ENCODE measurements at places on chromosomes 7 and 10.

- DNase-seq = no peak
Measured at GRCh38 chr7:27533652-27534081, 129.0 kb downstream of the HIBADH start.

DNA sequence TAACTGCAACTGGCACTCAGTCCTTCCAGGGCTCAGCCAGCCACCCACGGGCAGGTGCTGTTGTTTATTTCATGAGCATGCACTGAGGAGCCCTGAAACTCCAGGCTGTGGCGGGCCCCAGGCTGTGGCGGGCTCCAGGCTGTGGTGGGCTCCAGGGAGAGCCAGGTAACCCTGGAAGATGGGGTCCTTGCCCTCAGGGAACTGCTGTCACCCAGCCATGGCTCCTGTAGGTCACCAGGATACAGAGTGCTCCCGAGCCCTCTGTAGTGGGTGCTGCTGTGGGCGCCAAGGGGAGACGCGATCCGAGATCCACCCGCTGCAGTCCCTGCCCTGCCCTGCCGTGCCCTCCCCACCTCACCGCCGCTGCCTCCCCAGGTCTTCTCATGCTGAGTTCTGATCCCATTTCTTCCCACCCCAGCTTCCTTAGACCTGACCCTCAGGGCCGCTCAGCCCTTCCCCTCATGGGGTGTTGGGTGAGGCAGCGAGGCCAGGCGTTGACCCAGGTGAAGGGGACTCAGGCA is 29.6 kb downstream of the LRRC27 start:
- no peak for DNase-seq

GRCh38 chr7:153430931-153431330 is 621.3 kb upstream of the DPP6 start:
- no peak for DNase-seq

- no peak for DNase-seq
Measured at GRCh38 chr7:143258831-143259230, 4.4 kb upstream of the GSTK1 start.

DNA sequence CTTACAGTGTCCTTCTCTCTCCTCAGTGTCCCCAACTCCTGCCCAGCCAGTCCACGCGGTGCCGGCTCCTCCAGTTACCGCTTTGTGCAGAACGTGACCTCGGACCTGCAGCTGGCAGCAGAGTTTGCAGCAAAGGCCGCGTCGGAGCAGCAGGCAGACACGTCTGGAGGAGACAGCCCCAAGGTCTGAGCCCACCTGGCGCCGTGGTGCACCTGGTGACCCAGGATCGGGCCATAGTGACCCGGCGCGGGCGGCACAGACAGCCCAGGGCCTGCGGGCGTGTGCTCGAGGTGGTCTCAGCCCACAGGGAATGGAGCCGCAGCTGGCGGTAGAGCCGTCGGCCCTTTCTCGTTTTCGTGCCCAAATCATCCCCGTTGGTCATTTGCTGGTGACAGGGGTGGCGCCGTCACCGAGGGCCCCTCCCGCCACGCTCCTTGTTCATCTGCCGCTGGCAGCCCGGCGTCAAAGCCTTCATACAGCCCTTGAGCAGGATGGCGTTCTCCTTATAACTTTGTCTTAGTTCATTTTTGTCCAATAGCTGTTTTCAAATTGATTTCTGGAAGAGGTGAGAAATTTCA is 20.9 kb upstream of the AP5Z1 start:
- no peak for DNase-seq

GRCh38 chr10:70272925-70273316 is 10.9 kb downstream of the NPFFR1 start:
- no peak for DNase-seq

GRCh38 chr7:117672453-117672852 is 192.6 kb downstream of the CFTR start:
- no peak for DNase-seq

GRCh38 chr10:29256586-29256985 is 32.3 kb upstream of the LYZL1 start:
- no peak for DNase-seq

GRCh38 chr7:45189151-45189970 is 31.8 kb downstream of the RAMP3 start:
- DNase-seq = no peak

DNA sequence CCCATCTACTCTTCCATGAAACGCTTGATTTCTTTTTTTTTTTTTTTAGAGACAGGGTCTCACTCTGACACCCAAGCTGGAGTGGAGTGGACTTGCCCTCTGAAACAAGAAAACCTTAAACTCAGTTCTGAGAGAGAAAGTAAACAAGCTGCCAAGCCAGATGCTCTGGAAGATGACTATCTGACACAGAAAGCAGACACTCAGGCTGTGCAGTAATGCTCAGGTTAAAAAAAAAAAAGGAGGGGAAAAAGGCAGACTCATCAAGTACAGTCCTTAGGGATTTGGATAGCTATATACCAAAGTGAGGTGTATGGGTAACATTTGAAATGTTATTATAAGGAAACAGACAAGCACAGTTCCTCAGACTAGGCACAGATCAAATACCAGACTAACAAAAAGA is 80.5 kb downstream of the IDE start:
- DNase-seq = no peak

- no peak for DNase-seq
Measured at GRCh38 chr10:131650169-131650705, 250.6 kb upstream of the PPP2R2D start.

GRCh38 chr10:65940816-65941662 is 984.8 kb upstream of the LRRTM3 start:
- no peak for DNase-seq

DNA sequence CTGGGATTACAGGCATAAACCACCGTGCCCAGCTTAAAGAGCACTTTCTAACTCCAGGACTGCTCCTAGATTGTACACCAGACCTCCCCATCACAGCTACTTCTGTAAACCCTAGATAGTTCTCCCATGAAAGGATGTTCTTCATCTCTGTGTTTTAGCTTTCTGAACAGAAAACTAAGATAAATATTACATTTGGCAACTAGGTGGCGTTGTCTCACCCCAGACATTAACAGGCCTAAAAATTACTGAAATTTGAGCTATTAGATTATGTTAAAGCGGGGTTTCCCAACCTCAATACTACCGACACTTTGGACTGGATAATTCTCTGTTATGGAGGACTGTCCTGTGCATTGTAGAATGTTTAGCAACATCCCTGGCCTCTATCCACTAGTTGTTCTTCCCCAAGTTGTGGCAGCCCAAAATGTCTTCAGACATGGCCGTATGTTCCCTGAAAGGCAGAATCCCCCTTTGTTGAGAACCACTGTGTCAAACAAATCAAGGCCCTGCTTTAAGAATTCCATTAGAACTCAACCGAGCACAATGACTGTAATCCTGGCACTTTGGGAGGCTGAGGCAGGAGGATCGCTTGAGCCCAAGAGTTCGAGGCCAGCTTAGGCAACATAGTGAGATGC is 19.1 kb downstream of the ATOH7 start:
- DNase-seq = no peak

- DNase-seq = no peak
Measured at GRCh38 chr10:31920538-31920937, 8.1 kb downstream of the ARHGAP12 start.

DNA sequence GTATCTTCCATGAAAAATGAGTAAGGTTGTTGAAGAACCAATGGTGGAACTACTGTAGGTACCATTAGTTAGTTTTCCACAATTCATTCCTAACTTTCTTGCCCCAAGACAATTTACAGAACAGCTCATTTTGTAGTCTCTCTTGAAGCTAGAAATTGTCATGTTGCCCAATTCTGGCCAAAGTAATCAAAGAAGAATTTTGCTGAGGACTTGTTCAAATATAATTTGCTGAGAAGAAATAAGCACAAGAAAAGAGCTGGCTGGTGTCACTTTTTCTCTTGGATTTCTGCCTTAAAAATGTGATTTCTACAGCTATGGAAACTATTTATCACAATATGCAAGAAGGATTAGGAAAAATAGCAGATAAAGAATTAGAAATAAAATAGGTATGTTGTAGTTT is 199.2 kb upstream of the SEMA3A start:
- no peak for DNase-seq

All from T-cell (primary cell).